ENCODE measurements at places on chromosomes 12 and 14.

DNA sequence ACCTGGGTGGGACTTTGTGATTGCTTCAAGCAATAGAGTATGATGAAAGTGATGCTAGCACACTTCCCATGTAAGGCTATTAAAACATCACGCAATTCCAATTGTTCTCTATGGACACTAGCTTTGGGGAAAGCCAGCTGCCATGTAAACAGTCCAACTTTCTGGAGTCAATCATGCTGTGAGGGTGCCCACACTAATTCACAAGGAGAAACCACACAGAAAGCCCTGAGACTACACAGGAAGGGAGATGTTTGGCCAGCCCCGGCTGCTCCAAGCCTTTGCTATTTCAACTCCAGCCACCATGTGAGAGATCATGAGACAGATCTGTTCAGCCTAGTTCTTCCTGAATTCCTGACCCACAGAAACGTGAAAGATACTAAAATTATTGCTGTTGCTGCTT is 96.3 kb downstream of the ST8SIA1 start:
- no peaks in the 10 kb centered on the region for H3K36me3 ChIP-seq
- H3K4me3 ChIP-seq: no peak overlapping the region
- H3K4me1 ChIP-seq: no peaks in the 10 kb centered on the region
- no peak overlapping the region for H3K27ac ChIP-seq

DNA sequence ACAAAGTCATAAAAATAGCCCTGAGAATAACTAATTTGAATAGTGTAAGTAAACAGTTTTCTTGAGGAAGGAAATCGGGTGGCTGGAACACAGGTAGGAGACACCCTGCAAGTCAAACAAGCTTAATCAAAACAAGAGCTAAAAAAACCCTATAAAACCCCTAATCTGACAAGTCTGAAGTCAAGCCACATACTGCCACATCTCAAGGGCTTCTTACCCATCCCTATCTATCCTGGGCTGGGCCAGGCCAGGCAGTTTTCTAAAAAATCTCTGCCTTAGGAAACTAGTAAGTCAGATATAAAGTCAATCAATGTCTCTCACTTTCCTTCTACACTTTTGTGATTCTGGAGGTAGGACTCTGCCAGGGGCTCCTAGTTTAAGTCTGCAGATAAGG is 15.3 kb downstream of the UBE2N start:
- no peak overlapping the region for H3K4me3 ChIP-seq
- DNase-seq: no peak
- H3K36me3 ChIP-seq: no peaks in the 10 kb centered on the region
- no peak overlapping the region for H3K27ac ChIP-seq
- no peaks in the 10 kb centered on the region for H3K27me3 ChIP-seq

DNA sequence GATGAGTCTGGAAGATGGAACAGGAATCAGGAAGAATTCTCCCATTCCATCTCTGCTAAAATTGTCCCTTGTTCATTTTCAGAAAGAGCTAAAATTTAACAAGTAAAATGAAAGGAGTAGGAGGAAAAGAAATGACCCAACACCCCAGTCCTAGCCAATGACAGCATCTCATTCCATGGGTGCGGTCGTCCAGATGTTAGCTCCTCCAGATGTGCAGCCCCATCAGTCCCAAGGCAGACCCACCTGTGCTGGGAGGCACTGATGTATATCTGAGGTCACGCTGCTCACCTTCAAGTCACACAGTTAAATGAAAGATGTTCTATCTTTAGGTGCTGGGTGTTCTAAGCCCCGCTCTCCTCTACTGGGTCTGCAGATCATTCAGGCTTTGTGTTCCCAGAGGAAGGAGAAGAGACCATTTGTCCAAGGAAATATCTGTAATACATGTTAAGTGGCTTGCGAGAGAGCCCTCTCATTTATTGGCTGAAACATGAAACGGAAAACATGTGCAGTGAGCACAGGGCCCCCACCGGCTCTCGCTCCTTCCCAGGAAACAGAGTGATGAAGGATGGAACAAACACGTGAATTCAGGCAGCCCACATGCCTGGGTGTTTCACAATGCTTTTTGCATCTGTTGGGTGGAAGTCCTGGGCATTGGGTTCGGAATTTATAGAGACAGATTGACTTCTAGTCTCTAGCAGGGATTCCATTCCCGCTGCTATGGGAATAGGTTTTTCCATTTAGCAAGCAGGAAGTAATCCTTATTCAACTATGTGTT is 294.6 kb downstream of the NUAK1 start:
- no peak overlapping the region for H3K27ac ChIP-seq
- H3K4me3 ChIP-seq: no peak overlapping the region
- DNase-seq: peak; percentile 10

- no peaks in the 10 kb centered on the region for H3K36me3 ChIP-seq
- no peak overlapping the region for H3K27ac ChIP-seq
- no peaks in the 10 kb centered on the region for H3K4me1 ChIP-seq
These were observed 135.9 kb downstream of the SYT1 start for GRCh38 chr12:79000501-79000900.

DNA sequence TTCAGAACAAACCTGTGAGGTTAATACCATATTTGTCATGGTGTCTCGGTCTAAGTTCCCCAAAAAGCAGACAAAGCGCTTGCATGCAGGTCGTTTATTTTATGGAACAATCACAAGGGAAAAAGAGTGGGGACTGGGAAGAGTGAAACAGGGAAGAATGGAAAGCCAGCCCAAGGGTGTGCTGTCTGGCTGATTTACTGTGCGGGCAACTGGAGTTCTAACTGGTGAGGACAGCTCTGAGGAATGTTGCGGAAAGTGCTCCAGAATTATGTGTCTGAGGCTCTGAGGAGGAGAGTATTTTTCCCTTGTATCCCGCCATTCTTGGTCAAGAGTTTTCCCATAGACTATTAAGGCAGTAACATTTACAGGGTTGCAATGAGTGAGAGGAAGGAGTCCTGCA is 465.4 kb downstream of the RMST start:
- no peaks in the 10 kb centered on the region for H3K27me3 ChIP-seq
- H3K36me3 ChIP-seq: no peaks in the 10 kb centered on the region
- DNase-seq: peak; percentile 69
- H3K4me3 ChIP-seq: no peak overlapping the region

DNA sequence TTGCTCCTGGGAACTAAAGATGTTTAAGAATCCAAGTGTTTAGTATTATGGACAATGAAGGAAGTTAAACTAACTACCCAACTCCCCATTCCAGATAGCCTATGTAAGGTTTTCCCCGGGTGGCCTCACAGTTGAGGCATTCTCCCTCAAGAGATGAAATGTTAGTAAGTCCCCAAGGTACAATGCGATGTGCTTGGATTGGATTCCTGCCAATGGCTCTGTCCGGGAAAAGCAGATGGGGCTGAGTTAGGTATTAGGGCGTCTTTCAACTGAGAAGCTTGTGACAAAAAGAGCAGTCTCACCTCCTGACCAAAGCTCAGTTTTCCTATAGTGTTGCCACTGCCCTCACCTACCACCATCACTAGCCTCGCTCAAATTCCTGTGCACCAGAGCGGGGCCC is 64.8 kb upstream of the E2F7 start:
- DNase-seq: no peak
- H3K4me1 ChIP-seq: peaks cover 4% of the 10 kb centered on the region
- H3K27me3 ChIP-seq: peaks cover 4% of the 10 kb centered on the region
- H3K27ac ChIP-seq: peak overlapping the region; percentile 90
- H3K36me3 ChIP-seq: no peaks in the 10 kb centered on the region

GRCh38 chr12:99151744-99152143 is 495.8 kb upstream of the GARIN6 start:
- no peak for DNase-seq
- H3K4me3 ChIP-seq: no peak overlapping the region
- no peaks in the 10 kb centered on the region for H3K4me1 ChIP-seq
- H3K27me3 ChIP-seq: no peaks in the 10 kb centered on the region
- no peak overlapping the region for H3K27ac ChIP-seq
- H3K36me3 ChIP-seq: no peaks in the 10 kb centered on the region

DNA sequence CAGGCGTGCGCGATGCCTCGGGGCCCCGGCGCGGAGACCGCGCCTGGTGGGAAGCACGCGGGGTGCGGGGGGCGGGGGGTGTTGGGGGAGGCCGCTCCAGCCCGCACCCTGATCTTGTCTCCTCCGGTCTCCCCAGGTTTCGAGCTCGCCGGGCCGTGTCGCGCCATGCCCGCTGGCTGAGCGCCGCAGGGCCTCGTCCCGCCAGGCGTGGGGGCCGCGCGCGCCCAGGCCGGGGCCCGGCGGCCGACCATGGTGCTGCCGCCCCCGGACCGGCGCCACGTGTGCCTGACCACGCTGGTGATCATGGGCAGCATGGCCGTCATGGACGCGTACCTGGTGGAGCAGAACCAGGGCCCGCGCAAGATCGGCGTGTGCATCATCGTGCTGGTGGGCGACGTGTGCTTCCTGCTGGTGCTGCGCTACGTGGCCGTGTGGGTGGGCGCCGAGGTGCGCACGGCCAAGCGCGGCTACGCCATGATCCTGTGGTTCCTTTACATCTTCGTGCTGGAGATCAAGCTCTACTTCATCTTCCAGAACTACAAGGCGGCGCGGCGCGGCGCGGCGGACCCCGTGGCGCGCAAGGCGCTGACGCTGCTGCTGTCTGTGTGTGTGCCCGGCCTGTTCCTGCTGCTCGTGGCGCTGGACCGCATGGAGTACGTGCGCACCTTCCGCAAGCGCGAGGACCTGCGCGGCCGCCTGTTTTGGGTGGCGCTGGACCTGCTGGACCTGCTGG is 2.4 kb downstream of the TMEM121 start:
- H3K27me3 ChIP-seq: peaks cover 57% of the 10 kb centered on the region
- DNase-seq: no peak
- peaks cover 14% of the 10 kb centered on the region for H3K4me1 ChIP-seq
- H3K4me3 ChIP-seq: peak overlapping the region; percentile 49

- no peaks in the 10 kb centered on the region for H3K4me1 ChIP-seq
- H3K36me3 ChIP-seq: no peaks in the 10 kb centered on the region
- H3K27ac ChIP-seq: no peak overlapping the region
- no peak overlapping the region for H3K4me3 ChIP-seq
- no peak for DNase-seq
These were observed 133.0 kb upstream of the LHX5 start for GRCh38 chr12:113604666-113605065.
